Renal cortex interstitium (tissue), 15 donors: ENCODE measurements at places on chromosomes 1 and 21.

- no peak for DNase-seq
Measured at GRCh38 chr1:113981962-113982931, 3.0 kb downstream of the OLFML3 start.

GRCh38 chr21:36627242-36627641, 71.7 kb upstream of the SIM2 start:
- no peak for DNase-seq

DNA sequence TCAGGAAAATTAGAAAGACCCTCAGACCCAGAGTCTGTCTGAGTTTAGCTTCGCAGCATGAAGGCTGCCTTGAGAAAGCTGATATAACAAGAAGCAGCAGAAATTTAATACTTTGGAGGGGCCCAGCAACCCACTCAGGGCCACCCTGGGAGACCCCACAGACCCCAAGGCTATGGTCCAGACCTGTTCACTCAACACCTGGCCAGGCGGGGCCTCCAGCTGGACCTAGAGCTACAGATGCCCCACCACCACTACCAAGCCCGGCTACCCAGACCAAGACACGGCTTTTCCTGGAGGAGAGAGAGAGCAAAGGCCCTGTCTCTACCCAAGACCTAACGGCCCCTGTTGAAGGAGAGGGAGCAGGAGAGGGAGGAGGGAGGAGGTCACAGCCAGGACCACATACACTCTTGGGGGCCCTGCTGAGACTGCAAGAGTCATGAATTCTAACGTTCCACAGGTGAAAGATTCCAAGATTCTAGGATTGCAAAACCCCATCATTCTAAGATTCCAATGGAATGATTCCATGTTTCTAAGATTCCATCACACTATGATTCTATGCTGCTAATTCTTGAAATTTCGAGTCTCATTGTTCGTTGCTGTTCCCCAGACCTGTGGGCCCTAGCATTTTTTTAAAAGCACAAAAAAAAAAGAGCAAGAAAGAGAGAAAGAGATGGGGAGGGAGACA, 53.2 kb downstream of the LACTBL1 start:
- DNase-seq: no peak

GRCh38 chr1:183493540-183494245, 21.4 kb downstream of the SMG7 start:
- DNase-seq: no peak

GRCh38 chr1:235999259-235999925, 65.5 kb downstream of the NID1 start:
- DNase-seq: no peak

DNA sequence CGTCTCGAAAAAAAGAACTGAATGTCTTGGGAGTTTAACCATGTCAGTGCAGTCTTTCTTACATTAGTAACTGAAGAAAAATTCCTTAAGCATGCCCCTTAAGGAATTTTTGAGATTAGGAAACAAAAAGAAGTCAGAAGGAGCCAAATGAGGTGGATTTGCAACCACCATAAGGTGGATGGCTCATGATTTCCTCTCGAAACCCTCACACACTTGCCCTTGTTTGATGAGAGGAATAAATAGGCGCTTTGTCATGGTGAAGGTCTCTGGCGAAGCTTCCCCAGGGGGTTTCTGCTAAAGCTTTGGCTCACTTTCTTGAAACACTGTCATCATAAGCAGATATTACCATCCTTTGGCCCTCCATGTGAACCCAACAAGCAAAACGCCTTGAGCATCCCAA, 68.2 kb downstream of the POFUT2 start:
- DNase-seq: no peak

DNA sequence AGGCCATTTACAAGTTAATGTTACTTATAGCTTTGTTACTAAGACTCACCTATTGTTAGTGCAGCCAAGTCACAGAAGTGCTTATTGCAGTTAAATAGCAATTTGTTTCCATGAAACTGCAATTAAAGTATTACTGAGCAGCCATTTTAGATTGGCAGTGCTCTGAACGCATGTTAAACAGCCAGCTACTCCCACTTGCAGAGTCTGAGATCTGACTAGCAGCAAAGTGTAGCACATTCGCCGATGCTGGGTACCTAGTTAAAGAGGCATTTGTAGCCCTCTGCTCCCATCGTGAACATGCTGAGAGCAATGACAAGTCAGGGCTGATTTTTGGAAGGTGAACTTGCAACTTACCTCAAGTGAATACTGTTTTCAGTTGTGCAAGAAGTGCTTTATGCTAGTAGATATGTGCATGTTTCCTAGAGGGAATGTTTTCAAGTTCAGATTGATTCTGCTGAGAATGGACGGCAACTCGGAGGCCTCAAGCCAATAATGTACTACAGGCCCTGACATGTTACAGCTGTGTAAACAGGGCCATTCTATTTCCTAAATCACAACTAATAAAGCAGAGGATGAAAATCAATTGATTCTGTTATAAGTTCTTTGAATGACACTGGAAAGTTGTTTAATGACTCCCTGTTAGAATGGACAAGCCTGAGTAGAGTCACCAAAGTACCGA, 19.8 kb downstream of the LMO4 start:
- DNase-seq: no peak

DNA sequence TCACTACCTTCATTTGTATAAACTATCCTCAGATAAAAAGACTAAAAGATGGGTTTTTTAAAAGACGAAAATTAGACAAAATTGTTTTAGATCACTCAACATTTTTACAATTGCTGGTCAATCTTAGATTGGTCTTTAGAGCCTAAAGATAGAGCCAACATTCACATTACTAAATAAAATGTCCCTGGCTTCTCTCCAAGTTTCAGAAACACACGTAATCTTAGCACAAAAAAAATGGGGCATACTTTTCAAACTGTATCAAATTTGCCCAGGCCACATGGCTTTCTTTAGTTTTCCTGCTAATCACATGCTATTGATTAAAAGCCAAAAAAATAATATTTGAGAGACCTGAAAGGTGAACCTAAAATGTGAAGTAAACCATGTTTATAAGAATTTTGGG, 288.1 kb downstream of the DPYD start:
- no peak for DNase-seq

GRCh38 chr1:237384213-237384612, 342.2 kb downstream of the RYR2 start:
- no peak for DNase-seq

- DNase-seq: no peak
Measured at GRCh38 chr1:160046494-160047110, 14.8 kb upstream of the PIGM start.

- no peak for DNase-seq
Measured at GRCh38 chr1:5936621-5937372, 55.4 kb downstream of the NPHP4 start.

DNA sequence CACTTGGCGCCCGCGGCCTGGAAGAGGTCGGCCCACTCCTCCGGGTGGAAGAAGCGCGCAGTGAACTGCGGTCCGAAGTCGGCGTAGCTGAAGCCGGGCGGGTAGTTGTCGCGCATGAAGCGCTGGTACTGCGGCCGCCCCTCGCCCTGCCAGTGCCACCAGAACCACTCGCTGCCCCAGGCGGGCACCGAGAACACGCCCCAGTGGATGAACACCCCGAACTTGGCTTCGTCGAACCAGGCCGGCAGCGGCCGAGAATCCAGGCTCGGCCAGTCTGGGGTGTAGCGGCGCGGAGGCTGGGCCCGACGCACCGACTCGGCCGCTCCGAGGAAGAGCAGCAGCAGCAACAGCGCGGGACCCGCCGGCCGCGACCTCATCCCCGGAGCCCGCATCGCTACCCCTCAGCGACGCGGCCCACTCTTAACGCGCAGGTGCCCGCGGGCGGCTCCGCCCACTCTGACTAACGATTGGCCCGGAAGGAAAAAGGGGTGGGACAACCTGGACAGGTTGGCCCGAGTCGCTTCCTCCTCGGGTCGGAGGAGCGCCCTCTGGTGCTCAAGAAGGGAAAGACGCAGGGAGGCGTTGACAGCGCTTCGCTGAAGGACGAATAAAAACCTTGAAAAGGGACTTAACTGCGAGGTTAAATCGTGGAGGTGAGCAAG, at the start of gene FUCA1:
TSS of gene FUCA1 (minus strand) at position 396 of the 662 bp plus-strand sequence. CDS start at position 392, 4 bp downstream.
- peak; percentile 92 for DNase-seq
